Suppressor macrophage (primary cell): ENCODE measurements at places on chromosomes 4 and X.

DNA sequence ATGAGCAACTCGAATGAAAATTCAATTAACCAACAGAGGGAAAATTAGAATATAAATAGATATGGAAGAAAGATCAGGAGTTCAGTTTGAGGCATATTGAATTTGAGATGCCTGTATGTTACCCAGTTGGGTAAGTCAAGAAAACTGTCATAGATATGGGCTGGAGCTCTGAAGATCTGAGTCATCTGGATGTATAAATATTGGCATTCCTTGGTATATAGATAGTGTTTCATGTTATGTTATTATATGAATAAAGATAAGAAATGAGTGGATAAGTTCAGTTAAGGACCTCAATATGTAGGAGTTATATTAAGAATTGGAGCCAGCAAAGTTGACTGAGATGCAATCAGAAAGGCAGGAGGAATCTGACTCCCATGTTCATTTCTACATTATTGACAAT is 543.6 kb upstream of the SMIM31 start:
- DNase-seq: no peak

- DNase-seq: no peak
Observed at GRCh38 chr4:182015893-182016292, 227.3 kb upstream of the TENM3 start.

DNA sequence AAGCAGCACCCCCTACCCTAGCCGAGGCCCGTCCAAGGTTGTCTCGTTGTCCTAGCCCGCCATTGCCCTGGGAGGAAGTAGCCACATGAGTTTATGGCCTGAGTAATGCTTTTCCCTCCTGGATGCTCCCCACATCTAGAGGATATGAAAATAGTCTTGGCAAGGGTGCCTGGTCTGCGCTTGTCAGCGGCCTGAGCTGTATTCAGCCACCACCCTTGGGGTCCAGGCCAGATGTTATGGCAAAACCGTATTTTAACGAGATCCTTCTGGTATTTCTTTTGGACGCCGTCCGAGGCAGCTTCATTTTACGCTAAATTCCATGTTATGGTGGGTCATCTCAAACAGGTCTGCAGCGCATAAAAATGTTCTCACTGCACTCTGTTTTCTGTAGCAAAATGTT is 89.3 kb downstream of the GPR143 start:
- DNase-seq: no peak

DNA sequence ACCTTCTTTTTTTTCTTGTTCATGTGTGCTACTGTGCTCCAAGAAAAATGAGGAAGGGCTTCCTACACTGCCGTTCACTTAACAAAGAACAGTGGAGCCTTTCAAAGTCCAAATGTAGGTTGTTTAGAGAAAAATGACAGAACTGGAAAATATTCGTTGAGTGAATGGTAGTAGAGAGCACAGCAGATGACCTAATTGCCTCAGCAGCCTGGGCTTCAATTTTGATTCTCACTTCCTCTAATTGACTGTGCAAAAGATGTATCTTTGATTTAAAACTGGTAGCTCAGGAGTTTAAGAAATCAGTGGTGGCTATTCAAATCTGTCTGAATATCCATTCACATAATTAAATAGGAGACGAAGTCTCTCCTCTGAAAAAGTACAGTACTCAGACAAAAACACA is 5.2 kb downstream of the NLGN4X start:
- no peak for DNase-seq

DNA sequence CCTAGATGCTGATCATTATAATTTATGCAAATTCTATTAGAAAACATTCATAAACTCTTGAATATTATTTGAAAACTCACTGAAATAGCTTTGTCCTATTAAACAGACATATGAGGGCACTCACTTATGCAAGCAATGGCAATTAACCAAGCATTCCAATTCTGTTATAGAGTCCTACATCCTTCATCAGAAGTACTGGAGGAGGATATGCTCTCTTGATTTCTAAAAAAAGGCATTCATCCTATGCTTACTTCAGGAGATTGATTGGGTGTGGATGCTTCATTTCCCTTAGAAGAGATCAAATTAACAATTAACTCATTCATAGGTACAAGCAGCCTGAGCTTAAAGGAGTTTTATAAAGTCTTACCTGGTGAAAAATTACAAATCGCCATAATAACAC is 1317.2 kb downstream of the PCDH7 start:
- no peak for DNase-seq
